Progenitor cell of endocrine pancreas (in vitro differentiated cells): ENCODE measurements at places on chromosomes 5 and 9. TPM values are rescaled to one million over a fixed set of nuclear protein-coding genes. Genes with fewer than 3 reads are reported as not detected.

DNA sequence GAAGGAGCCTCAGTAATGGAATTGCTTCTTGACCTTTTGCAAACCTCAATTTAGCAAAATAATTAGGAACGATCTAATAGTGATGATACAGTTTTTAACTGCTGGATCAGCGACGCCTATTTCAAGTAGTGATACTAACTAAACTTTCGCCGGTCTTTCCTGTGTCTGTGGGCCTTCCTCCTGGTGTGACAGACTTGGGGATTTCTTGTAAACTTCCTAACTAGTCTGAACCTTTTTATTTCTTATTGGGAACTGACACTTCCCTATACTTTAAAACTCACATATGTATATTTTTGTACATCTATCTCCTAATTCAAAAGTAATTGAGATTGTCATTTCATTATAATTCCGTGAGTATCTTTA, 15.2 kb downstream of the ITGA1 start:
- DNase-seq = no peak

DNA sequence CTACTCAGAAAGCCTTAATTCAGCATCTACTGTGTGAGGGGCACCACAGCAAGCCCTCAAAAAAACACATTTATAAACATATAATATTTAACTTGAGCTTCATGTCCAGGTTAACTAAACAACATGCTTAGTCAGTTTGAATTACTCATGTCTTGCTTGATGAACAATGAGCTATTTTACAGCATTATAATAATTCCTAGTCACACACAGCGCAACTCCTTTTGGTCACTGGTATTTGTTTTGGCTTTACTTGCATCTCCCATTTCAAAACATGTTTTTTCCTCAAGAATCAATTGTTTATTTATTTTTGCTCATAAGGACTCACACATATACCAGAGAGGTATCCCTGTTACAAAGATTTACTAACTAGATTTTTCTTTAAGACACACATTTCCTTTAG, 616.7 kb upstream of the DAB2 start:
- DNase-seq = no peak

DNA sequence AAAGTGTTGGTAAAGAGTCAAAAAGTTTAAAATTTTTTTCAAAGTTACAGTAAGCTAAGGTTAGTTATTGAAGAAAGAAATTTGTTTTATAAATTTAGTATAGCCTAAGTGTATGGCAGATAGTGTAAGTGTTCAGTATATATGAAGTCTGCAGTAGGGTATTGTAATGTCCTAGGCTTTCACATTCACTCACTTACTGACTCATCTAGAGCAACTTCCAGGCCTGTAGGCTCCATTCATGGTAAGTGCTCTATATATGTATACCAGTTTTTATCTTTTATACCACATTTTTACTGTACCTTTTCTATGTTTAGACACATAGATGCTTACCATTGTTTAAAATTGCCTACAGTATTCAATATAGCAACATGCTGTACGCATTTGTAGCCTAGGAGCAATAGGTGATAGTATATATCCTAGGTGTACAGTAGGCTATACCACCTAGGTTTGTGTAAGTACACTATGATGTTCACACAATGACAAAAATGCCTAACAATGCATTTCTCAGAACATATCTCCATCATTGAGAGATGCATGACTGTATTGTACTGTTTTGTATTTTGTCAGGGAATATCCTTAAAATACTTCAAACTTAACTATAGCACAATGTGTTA, 38.5 kb downstream of the CYSTM1 start:
- DNase-seq = no peak

GRCh38 chr9:136160381-136160841, 41.7 kb upstream of the TMEM250 start:
- peak; percentile 43 for DNase-seq

GRCh38 chr5:179259731-179260323, 85.4 kb downstream of the ADAMTS2 start:
- no peak for DNase-seq

DNA sequence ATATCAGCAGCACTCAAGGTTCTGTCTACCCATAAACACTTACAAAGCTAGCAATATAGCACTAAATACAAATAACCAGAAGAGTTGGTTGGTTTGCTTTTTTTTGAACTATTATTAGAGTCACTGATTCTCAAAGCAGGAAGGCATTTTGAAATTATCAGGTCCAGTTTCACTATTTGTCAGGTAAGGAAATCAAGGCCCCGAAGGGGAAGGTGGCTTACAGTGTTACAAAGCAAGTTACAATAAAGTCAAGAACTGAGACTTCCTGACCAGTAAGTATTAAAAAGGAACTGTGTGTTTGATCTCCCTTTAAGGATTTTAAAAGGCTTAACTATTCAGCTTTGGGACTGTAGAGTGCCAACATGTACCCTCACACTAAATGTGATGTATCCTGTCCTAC, 10.8 kb downstream of the C5orf15 start:
- DNase-seq = no peak

- DNase-seq = no peak
Observed at GRCh38 chr9:89544279-89544661, 46.4 kb upstream of the SEMA4D start.

DNA sequence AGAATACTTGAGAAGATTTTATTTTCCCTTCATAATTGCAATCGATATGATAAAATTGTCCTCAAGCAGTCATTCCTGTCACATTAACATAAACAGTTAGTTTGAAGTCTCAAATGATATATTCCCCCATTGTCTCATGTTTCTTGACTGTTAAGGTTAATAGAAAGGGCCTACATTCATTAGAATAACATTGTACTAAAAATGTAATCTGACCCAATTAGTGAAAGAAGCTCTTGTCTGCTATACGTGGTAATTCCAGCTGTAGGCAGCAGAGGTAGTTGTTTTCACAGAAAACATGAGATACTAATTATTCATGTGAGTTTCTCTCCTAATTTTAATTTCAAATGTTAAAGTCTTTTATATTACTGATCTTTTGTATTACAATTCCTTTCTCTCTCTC, 25.9 kb upstream of the AP3B1 start:
- no peak for DNase-seq

DNA sequence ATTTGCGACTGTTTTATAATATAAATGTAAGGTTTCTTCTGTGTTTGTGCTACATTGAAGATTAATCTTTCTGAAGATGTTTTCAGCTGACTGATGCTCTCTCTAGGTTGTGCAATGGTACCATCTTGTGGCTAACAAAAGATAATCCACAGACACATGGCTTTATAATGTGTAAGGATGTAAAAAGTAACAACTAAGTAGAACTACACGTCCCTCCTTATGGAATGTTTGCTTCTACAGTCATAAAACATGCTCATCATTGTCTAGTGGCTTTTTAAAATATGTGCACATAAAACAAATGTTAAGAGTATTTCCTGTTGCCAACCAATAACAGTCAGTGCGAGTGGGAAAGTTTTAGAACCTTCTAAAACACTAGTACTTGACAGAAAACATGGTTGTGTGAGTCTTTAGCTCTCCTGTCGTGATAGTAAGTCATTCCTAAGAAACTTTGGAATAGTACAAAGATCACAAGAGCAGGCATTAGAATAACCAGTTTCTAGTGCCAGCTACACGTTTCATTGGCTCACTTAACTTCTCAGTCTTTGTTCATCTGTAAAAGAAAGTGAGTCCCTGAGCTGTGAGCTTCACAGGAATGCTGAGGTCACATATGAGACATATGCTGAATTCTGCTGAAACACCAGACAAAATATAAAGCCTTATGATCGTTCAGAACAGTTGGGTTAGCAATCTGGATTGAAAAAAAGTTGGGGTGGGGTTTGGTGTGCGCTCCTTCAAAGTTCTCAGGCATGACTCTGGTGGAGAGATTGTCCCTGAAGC, 75.7 kb upstream of the GLIS3 start:
- DNase-seq = no peak

- DNase-seq = no peak
Observed at GRCh38 chr9:69317894-69318293, 7.1 kb upstream of the ENTREP1 start.

DNA sequence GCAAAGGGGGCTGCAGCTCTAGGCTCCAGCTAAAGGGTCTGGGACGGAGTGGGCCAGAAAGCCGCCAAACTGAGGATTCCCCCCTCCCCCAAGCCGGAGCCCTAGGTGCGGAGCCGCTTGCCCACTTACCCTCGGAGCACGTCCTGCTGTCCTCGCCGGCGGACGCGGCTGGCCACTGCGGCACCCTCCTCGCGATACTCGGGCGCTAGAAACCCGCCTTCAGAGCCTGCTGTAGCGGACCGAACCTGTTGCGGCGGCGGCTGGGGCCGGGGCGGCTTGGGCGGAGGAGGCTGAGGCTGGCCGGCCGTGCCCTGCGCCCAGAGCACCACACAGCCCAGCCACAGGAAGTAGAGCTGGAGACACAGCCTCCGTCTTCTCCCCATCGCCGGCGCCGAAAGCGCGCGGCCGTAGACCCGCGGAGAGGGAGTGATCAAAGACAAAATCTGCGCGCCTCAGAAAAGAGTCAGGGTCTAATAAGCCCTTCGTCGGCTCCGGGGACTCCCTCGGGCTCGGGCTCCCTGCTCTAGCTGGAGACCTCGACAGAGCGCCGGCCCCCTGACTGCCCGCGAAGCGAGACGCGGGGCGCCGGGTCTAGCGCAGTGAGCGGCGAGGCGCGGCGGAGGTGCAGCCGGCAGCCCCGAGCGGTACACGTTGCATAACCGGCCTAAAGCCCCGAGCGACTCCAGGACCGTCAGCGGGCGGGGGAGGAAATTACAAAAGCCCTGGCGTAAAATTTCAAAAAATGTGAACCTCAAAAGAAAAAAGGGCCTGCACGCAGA, 635 bp downstream of the FBN2 start:
- DNase-seq = peak; percentile 27

DNA sequence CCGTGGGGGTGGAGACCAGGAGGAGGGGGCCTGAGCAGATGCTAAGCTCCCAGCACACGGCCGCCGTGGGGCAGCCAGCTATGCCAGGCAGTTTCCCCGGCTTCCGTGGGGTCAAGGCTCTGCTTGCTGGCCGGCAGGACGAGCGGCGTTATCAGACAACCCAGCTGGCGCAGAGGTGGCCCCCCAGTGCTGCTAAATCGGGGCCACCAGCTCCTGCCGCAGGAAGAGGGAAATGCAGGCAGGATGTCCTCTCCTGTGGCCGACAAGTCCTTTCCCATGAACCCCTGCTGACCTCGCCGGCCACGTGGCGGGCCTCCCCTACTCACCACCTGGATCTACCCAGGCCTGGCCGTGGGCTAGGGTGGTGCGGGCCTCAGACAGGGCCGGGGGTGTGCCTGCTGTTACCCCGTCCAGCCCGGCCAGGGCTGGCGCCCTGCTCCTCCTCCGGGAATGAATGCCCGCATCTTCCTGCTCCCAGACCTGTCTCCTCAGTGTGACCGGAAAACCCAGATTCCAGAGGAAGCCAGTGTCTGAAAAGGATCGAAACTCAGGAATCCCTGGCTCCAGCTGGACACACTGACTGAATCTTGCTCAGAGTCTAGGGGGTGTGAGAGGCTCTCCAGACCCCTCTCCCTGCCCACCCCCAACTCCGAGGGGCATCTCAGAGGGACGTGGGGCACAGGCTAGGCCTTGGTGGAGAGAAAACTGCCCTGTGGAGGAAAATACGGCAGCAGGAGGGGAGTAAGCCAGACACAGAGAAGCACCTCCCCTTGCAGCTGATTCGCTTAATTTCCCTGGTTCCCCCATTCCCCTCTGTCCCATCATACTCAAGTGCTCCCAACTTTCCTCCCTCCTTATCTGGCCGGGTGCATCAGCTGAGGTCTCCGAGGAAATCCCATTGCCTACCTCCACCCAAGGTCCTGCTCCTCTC, 3.9 kb downstream of the FLT4 start:
- DNase-seq = no peak

GRCh38 chr5:135996611-135997010, 32.2 kb upstream of the TGFBI start:
- no peak for DNase-seq

DNA sequence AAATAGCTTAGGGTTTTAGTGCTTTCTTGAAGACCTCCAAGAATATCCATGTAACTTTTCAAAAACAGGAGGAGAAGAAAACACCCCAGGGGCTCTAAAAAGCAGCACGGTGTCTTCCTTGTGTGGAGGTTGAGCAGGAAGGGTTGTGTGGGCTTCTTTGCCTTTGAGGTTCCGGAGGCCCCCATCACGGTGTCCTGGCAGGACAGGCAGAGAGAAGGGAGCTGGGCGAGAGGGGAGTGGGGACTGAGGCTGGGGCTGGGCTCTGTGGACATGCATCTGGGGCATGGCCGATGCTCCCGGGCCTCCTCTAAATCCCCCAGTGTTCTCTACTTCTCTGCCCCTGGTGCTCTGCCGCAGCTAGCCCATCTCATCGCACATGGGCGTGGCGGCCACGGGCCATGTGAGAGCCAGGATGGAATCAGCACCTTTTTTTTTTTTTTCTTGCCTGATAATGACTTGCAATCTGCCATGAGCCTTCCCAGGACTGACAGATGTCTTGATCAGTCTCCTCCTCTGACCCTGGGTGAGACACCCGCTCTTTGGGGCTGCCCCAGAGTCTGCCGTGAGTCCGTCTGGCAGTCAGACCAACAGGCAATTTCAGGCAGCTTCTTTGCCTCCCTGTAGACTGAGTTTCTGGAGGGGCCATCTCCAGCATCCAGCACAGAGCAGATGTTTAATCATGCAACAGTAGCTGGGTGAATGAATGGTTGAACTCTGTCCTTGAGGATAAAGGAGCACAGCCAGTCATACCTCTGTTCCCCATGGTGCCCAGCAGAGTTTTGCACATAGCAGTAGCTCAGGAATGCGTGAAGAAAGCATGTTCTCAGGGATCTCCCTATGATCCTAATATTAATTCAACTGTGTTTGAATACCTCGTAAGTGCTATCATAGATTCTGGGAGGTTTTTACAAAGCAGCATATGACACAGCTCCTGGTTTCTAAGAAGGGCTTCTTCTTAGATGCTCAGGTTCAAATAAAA, 12.1 kb downstream of the CXCL14 start:
- no peak for DNase-seq

DNA sequence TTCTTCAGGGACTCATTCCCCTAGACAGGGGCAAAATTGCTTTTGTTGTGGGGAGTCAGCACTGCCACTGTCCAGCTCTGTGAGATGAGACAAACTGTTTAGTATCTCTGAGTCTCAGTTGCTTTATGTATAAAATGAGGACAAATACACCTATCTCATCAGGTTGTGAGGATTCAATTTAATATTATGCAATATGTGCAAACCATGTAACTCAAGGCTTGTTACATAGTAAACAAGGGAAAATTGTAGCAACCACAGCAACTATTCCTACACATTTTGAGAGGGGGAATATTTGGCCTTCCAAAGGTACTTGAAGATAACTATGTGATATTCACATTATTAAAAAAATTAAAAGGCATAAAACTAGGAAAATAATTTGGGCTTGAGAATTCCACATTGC, 411.9 kb upstream of the SLC30A5 start:
- no peak for DNase-seq

- DNase-seq = no peak
Observed at GRCh38 chr5:115785381-115786065, 30.9 kb downstream of the CDO1 start.

DNA sequence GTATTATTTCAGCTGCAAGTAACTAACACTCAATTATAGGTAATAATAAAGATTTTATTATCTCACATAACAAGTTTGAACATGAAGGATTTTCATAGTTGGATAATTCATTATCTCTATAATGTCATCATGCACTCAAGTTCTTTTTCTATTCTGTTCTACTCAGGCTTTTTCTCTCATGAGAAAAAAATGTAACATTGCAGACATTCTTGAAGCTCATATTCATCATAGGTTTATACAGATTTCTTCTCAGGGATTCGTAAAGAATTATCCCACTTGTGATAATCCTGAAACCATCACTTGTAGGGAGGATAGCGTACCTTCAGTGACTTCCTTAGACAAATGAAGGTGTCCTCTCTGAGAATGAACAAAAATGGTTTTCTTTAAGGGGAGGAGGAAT, 150.3 kb downstream of the XRCC4 start:
- no peak for DNase-seq

Gene ECM2
- 0.31 and 0.77 TPM in 2 replicates for total RNA-seq

Gene SLC6A19
- 2.2 and 2.6 TPM in 2 replicates for total RNA-seq

Gene ELOVL7
- 14.5 and 18.0 TPM in 2 replicates for total RNA-seq

Gene RIC1
- 24.2 and 25.1 TPM in 2 replicates for total RNA-seq

Gene CCL27
- total RNA-seq = 0.67 and 1.6 TPM in 2 replicates

Gene SH3TC2
- total RNA-seq = 1.4 and 2.1 TPM in 2 replicates
